ENCODE measurements at places on chromosomes 2 and 18. TPM values are rescaled to one million over a fixed set of nuclear protein-coding genes. Genes with fewer than 3 reads are reported as not detected.

The KCNJ3 gene
- not detected for total RNA-seq

The ACVR1C gene
- total RNA-seq: 0.08 TPM

The SERPINB4 gene
- not detected for total RNA-seq

The SLC23A3 gene
- total RNA-seq: 0.46 TPM

The KLHL30 gene
- 0.37 TPM for total RNA-seq

The AP1S3 gene
- 35.4 TPM for total RNA-seq

The RSAD2 gene
- 0.27 TPM for total RNA-seq

The MAP2 gene
- total RNA-seq: 1.3 TPM

The LYPD6B gene
- not detected for total RNA-seq

The SRD5A2 gene
- total RNA-seq: not detected

The TUBA3E gene
- 0.78 TPM for total RNA-seq

The NFATC1 gene
- 6.2 TPM for total RNA-seq

The DPYSL5 gene
- total RNA-seq: 7.5 TPM

The DYSF gene
- 0.61 TPM for total RNA-seq

Data from A549 treated with ZK216348 at 1 μM for 4 hours (cell line).